ENCODE measurements at places on chromosomes 11 and 22. TPM values are rescaled to one million over a fixed set of nuclear protein-coding genes. Genes with fewer than 3 reads are reported as not detected.

PTH gene
- not detected for total RNA-seq

MYO18B gene
- total RNA-seq = not detected

DNA sequence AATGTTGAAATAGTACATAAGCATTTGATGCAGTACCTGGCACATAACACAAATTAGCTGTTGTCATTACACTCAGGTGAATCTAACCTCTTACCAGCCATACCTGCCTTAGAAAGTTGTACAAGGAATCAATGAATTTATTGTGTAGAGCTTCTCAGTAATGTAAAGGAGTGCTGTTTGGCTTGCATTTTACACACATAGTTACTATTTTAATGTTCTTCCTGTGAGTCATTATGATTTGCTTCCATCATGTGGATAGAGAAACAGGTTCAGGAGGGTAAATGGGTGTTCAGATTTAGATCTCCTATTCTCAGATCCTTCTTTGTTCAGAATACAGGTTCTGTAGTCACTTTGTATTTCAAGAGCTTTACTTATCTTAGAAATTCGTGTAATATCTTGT lies 27.6 kb upstream of the RCE1 start:
- DNase-seq = no peak

DNA sequence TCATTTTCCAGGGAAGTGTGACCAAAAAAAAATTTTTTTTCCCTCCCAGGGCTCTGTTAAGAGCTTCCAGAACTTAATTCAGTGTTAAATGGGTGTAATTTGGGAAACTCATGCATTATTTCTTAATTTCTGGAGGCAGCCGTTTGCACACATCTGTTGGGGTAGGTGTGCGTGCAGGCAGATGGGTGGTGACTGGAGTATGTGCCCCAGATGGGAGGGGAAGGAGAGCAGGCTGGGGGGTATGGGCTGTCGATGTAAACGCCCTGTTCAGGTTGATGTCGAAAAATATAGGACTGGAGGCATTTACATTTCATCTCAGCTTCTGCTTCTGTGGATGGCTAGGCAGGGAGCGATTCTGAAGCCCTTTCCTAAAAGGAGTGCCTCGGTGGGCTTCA lies 13.7 kb upstream of the SHISAL1 start:
- no peak for DNase-seq

DNA sequence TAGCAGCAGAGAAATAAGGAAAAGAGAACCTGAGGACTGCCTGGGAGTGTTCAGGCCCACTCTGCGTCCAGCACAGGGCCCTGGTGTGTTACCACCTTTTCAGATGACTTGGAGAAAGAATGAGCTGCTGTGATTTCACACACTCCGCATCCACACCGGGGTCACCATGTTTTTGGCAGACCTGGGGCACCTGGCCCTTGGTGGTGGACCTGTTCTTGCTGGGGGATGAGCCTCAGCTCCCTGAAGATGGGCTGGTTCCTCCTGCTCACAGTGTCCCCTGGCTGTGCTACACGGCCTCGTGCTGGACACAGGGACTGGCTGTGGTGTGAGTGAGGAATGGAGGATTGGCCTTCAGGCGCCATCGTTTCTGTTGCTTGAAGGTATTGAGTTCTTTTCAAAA lies 1381.4 kb downstream of the TBC1D22A start:
- no peak for DNase-seq

GRCh38 chr11:19739872-19740271 lies 27.2 kb downstream of the NAV2 start:
- DNase-seq = peak; percentile 18

DNA sequence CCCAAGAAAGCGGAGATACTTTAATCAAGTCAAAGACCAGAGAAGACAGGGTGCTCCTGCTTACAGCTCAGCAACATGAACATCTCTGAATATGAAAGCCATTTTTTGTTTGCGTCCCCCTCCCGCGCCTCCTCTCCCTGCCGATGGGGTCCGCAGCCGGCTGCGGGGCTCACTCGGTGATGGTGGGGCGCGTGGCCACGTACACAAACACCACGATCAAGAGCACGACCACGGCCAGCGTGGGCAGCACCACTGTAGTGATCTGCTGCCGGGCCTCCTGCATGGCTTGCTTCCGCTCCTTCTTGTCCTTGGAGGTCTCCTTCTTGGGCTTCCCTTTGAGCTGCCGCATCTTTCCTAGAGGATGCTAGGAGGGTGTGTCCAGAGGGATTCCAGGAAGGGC lies 64.3 kb downstream of the SMCO4 start:
- DNase-seq = no peak

GRCh38 chr22:46058091-46058420 lies 81.1 kb upstream of the WNT7B start:
- no peak for DNase-seq

DNA sequence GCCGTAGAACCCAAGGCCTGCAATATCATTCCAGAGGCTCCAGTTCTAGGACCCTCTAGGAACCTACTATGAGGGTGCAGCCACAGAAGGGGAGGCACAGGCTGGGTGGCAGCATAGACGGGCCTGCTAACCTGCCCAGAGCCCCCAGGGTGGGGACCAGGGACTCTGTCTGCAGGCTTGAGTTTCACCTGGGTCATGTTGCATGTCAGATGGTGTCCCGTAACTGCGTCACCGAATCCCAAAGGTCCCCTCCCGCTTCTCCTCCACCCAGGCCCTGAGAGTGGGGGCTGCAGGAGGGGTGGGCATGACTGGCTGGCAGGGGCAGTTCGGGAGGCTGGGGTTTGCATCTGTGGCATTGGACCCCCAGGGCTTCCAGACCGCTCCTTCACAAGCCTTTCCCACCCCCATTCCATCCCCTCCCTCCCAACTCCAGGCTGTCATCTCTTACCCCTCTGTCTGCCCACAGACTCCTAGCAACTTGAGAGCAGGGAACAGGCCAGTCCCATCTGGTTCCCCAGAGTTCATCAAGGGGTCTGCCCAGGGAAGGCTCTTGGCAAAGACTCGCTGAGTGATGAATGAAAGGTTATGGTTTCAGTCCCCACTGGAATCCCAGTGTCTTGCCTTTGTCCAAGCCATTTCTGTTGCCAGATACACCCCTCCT lies 16.3 kb downstream of the MYO7A start:
- no peak for DNase-seq

DNA sequence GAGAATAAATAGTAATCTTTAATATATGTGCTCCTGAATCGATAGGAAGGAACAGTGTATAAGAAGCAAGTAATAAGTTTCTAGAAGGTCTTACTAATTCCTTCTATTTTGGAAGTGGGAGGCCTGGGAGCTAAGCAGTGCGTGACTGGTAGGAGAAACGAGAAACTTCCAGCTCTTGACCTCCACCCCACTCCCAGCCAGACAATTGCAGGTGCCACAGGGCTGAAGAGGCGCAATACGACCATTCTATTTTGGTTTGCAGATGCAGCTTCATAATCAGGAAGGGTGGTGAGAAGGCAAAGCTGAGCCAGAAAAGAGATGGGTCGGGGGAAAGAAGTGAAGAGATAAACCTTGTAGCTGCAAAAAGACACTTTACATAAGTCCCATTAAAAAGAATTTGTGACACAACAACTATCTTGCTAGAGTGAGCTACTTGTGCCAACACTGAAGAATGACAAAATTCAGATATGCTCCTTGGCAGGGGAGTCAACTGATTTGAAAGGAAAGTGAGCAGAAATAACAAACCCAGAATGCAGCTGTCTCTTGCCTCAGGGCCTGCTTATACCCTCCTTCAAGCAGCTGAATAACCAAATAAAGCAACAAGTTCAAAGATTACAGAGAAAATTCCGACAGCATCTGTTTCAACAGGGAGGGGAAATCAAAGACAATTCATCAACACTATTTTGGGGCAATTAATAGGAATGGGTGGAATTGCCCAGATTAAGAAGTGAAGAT lies 35.1 kb downstream of the GRIA4 start:
- no peak for DNase-seq

DNA sequence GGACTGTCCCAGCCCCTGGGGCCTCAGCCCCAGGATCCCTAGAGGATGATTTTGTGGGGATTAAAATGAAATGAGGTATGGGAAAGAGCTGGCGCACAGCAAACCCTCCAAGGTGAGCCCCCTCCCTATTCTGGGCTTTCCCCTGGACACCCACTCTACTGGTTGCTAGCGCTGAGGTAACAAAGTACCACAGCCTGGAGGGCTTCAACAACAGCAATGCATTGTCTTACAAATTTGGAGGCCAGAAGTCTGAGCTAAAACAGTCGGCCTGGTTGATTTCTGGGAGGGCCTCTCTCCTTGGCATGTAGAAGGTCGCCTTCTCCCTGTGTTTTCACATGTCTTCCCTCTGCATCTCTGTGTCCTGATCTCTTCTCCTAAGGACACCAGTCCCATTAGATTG lies 913.6 kb downstream of the NTM start:
- DNase-seq = no peak

DNA sequence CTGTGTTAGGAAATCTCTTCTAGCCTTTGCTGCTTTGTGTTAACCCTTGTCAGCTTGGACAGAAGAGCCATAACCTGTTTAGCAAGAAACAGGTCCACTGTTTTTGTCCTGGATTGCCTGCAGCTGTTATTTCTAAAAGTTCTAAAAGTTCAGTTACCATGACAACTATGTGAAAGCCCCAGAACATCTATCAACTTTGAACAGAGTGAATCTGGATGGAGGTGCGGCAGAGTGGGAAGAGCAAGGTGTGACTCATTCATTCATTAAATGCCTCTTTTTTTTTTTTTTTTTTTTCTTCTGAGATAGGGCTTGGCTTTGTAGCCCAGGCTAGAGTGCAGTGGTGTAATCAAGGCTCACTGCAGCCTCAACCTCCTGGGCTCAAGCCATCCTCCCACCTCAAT lies 50.5 kb downstream of the RBX1 start:
- no peak for DNase-seq

- peak; percentile 47 for DNase-seq
Observed at GRCh38 chr11:22666688-22667439, 453 bp downstream of the GAS2 start.

- DNase-seq = peak; percentile 34
Observed at GRCh38 chr11:130131961-130132850, 27.4 kb upstream of the ST14 start.

- DNase-seq = no peak
Observed at GRCh38 chr22:17063411-17064106, 21.2 kb upstream of the IL17RA start.

- DNase-seq = no peak
Observed at GRCh38 chr22:40076702-40077645, 82.2 kb downstream of the FAM83F start.

DNA sequence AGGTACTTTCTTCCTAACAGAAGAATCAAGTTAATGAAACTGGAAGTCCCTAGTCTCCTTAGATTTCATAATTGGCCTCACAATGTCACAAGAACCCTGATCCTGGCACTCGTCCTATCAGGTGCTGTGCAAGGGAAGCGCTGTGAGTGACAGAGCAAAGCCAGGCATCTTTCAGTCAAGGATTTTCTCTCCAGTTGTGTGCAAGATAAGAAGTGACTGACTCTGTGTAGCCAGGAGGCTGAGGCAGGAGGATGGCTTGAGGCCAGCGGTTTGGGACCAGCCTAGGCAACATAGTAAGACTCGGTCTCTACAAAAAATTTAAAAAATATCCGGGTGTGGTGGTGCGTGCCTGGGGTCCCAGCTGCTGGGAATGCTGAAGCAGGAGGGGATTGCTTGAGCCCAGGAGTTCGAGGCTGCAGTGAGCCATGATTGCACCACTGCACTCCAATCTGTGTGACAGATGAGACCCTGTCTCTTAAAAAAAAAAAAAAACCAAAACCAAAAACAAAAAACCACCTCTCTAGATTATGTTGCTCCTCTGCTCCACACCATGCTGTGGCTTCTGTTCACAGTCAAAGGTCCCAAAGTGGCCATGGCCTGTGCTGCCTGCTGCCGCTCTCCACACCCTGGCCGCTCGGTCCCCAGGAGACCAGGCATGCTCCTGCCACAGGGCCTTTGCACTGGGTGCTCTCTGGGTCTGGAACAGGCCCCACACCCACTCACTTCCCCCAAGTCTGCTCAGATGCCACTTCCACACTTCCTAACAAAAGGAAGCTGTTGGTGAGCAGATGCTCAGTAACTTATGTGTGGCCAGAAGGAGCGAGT lies 54.2 kb upstream of the CLDN5 start:
- DNase-seq = no peak

GRCh38 chr22:23071230-23072076 lies 1.1 kb downstream of the GNAZ start:
- DNase-seq = no peak

DNA sequence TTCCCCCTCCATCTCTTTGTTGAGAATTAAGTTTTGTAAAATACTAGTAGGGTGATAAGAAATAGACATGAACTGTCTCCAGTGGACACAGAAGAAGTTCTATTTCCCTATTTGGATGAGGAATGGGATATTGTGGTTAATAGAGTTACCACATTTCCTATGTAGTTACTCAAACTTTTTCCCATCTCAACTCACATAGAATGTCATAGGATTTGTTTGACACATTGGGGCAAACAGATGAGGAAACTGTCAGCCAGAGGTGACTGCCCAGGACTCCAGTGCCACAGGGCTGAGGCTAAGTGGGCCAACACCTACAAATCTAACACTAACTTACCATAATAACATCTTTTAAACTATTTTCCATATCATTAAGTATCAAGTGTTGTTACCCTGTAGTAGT lies 58.3 kb downstream of the CCDC83 start:
- no peak for DNase-seq

DNA sequence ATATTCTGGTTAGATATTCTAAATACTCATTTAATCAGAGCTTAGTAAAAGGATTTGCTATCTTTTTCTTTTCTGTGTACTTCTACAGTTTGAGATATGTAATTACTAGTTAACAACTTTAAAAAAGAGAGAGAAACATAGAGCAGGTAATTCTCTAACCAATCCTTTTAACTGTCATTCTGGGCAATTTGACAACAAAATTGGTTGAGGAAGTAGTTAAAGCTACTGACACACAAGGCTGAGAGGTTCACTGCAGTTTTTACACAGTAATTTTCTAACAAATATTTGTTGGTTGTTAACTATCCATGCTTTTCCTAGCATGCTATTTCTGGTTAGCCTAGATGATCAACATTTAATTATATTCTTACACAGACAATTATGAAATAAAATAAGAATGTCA lies 3.6 kb downstream of the SOX6 start:
- DNase-seq = no peak

DNA sequence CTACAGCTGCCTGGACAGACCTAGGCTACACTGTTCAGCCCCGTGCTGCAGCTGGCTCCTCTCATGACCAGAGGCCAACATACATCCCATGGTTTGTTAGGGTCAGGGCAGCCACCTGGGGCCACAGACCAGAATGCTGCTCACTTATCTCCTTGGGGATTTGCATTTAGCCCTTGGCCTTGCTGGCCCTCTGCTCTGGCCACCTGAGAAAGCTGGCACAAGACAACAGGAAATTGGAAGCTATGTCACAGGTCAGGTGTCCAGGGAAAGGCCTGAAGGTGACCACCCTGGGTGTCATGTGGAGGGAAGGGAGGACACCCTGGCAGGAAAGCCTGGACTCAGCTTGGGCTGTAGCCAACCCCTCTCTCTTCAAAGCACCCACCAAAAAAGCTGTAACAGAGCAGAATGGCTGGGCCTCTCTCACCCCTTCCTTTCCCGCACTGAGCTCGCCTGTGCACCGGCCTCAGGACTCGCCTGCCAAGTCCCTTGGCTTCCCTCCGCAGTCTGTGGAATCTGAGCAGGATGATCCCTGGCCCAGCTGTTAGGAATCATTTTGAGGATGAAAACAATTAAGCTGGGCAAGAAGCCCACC lies 86.3 kb downstream of the SNX19 start:
- no peak for DNase-seq

- DNase-seq = no peak
Observed at GRCh38 chr11:47187723-47188122, 1.5 kb upstream of the PACSIN3 start.
